ENCODE measurements at places on chromosomes 7 and 10.

- DNase-seq = no peak
These were observed 125.7 kb upstream of the KCTD7 start for GRCh38 chr7:66503036-66503370.

GRCh38 chr7:1531263-1531978 is 919 bp downstream of the MAFK start:
- no peak for DNase-seq

DNA sequence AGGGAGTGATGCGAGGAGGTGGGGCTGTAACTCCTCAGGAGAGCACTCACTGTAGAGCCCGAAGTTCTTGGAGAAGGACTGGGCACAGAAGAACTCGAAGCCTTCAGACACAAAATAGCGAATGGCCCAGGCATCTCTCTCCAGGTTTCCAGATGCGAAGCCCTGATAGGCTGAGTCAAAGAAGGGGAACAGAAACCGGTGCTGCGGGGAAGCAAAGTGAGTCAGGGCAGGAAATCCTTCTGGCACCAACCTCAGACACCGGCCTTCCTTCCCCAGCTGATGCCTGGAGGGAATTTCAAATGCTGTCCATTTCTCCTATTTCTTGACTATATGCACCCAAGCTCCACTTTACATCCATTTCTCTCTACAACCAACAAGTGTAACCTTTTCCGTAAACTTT is 26.8 kb downstream of the GOT1 start:
- DNase-seq = no peak

DNA sequence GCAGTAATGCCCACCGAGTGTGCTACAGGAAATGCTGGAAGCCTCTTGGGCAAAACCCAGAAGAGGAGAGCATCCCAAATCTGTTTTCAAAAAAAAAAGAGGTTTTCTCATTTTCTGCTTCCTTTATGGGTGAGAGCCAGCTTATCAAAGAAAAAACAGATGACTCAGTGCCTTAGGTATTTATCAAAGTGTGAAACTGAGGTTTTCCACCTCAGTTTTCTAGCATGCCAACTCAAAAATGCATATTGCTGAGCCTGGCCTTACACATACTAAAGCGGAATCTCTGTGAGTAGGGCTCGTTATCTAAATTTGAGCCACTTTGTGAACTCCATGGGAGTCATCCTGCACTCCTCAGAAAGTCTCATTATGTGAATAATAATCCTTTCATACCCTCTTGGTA is 705.1 kb downstream of the SUGCT start:
- DNase-seq = no peak

- DNase-seq = no peak
These were observed 123.6 kb upstream of the NOBOX start for GRCh38 chr7:144527051-144527471.
